ENCODE measurements at places on chromosomes 3 and 15. TPM values are rescaled to one million over a fixed set of nuclear protein-coding genes. Genes with fewer than 3 reads are reported as not detected.

The MORC1 gene
- not detected for total RNA-seq

DNA sequence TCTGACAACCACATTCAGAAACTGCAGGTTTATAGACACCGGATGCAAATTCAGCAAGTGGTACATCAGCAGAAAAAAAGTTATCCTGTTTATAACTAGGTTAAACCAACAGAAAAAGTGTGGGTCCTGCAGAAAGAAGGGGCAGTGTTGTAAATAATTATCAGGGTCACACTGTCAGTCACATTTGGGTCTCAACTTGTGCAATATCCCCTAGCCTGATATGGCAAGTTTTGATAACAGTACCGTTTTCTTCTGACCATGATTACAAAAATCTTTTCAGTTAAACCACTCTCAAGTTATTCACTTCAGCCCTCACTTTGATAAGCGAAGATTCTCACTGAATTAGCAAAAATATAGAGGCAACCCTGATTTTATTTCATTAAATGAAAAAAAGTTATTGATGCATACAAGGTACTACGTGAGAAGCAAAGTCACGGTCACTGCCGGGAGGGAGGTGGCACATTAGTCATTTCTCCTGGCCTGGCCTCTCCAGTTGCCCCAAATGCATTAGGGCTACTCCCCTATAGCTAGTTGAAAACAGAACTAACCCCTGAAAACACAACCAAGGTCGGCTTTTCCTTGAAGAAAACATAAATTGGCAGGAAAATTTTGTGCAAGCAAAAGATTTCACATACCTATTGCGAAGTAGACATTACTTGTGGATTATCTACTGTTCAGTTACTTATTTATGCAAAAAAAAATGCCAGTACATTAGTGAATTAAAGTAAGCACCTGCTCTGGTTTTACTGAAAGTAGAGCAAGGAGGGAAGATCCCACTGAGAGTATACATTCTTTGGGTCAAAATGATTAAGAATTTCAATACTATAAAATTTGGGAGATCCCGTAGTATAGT lies 28.6 kb downstream of the IL5RA start:
- DNase-seq = no peak

DNA sequence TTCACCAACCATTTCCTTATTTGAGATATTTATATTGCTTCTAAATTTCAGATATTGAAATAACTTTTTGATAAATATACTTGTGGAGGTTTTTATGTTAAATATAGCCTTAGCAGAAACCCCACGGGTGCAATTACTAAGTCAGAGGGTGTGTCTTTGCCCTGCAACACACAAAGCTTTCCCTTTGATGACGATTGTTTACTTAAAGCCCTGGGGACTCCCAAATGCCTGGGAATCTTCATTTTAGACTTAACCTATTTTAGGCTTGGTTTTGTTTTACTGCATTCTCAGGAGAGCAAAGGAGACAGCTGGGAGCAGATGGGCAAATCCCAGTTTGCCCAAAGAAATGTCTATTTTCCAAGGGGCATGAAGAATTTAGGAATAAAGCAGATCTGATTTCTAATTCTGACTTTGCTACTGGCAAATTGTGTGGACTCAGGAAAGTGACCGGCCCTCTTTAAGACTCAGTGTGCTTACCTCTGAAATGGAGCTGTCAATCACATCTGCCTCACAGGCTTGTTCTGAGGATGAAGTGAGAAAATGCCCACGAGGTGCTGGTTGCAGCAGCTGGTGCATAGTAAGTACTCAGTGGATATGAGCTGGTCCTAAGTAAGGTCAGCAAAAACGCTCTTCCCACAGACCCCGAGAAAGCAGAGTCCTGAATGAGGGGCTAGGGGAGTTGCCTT lies 49.3 kb upstream of the CA12 start:
- DNase-seq = no peak

DNA sequence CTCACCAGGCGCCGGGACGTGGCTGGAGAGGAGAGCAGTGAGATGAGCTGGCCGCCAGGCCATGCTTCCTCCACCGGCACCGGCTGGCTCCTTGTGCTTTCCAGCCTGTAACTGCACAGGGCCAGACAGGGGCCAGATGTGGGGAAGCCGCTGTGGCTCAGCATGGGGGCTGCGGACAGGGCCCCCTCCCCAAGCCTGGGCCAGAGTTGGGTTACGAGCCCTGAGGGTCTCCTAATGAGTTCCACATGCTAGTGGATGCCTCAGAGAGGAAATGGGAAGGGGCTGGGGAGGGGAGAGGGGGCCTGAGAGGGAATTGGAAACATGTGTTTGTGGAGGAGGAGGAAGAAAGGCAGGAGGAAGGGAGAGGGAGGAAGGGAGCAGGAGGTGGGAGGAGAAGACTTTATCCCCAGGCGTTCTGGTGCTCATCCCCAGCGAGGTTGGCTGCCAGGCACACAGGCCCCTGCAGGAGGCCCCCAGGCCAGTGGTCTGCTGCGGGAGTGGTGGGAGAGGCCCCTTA lies 11.7 kb upstream of the DUSP7 start:
- peak; percentile 73 for DNase-seq

GRCh38 chr15:90162956-90163355 lies 38.2 kb upstream of the SEMA4B start:
- DNase-seq = no peak

Measured in RPMI7951 (cell line).